ENCODE measurements at places on chromosomes 1 and 21.

- no peak for DNase-seq
These were observed 37.6 kb downstream of the PRKCZ start for GRCh38 chr1:2087766-2088165.

DNA sequence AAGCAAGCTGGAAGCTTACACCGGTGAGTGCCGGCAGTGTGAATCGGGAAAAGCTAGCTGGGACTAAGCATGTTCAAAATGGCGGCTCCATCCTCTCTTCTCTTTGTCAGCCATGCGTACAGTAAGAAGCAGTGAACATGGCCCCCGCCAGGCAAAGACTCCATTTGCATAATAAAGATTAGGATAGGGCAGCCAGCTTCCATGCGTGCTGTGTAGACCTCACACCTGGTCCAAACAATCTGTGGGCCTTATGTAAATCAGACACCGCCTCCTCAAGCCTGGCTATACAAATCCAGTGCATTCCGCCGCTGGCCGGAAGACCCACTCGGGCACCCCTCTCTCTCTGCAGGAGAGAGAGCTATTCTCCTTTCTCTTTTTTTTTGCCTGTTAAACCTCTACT, 150.3 kb downstream of the TIAM1 start:
- no peak for DNase-seq

DNA sequence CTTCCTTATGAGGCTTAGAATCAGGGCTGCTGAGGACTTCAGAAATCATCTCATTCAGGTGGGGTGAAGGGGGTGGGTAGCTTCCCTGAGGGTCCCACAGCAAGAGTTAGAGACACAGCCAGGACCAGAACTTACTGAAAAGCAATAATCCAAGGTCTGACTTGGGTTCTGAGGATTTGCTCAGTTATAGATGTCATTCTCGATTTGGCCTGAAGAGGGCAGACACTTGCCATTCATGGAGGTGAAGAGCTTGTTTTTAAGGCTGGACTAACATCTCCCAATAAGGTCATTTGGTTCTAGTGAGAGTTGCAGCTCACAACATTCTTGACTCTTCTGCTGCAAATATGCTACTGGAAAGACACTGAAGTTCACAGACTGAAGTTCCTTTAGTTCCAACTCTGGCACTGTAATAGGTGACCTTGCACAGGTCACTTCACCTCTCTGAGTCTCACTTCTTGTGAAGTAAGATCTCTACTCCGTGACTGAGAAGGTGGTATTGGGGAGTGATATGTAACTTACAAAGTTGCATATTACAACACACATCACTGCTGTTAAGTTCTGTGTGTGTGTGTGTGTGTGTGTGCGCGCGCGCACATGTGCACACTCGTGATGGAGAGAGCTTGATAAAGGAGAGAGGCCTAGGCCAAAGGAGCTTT, 69.8 kb upstream of the DIRAS3 start:
- peak; percentile 7 for DNase-seq

GRCh38 chr1:175479521-175480342, 263.7 kb downstream of the TNR start:
- DNase-seq, result no peak

- no peak for DNase-seq
These were observed 245.4 kb downstream of the TNR start for GRCh38 chr1:175498002-175498401.

DNA sequence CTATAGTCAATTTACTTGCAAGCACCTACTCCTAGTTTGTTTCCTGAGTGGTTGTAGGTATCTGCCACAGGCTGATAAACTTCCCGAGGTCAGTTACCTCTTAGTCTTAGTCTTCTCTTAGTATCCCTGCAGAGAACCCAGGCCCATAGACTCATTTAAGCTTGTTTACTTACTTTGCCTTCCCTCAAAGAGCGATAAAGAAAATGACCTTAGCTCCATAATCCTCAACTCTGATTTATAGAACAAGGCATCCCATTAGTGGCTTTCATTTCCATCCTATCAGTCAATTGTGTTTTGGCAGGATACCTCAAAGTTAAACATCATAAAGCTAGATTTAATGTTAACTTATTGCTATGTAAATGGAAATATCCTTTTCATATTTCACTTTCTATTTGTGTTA, 119.7 kb downstream of the UCHL5 start:
- no peak for DNase-seq

- DNase-seq, result no peak
These were observed 184.2 kb downstream of the ETS2 start for GRCh38 chr21:38989745-38990423.

- no peak for DNase-seq
These were observed 147.2 kb downstream of the CRB1 start for GRCh38 chr1:197415221-197415620.

GRCh38 chr1:25051906-25052305, 121.8 kb upstream of the RUNX3 start:
- DNase-seq, result no peak

GRCh38 chr1:31485166-31485565, 72.2 kb downstream of the SERINC2 start:
- no peak for DNase-seq

GRCh38 chr1:214838351-214838750, 235.4 kb downstream of the CENPF start:
- DNase-seq, result no peak

GRCh38 chr1:151995774-151996173, 2.1 kb upstream of the S100A10 start:
- DNase-seq, result no peak

- DNase-seq, result no peak
These were observed 22.4 kb upstream of the PPM1J start for GRCh38 chr1:112737573-112737972.

- DNase-seq, result no peak
These were observed 14.0 kb downstream of the NR5A2 start for GRCh38 chr1:200041337-200042118.

GRCh38 chr1:50422946-50423669, at the start of gene DMRTA2:
Gene DMRTA2 (minus strand): TSS chr1:50423443. CDS start chr1:50421536, 1,907 bp downstream.
- no peak for DNase-seq

GRCh38 chr1:2602866-2603520, 16.4 kb downstream of the PRXL2B start:
- no peak for DNase-seq

DNA sequence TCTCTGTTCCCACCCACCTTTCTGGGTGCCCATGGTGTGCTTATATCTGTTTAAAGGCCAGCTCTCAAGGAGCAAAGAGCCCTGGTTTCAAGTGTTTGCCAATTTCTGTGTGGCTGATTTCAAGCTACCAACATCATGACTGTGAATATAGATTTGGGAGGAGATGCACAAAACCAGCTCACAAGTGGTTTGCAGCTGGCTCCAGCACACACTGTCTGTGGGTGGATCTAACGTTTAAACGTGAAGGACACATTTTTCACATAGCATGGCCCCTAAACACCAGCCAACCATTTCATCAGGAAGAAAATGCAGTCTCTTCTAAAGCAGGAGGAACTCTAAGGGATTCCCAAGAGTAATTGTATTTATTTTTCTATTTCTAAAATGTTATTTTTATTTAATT, 65.2 kb downstream of the FCRL5 start:
- no peak for DNase-seq

GRCh38 chr1:119373465-119373864, 4.9 kb downstream of the HAO2 start:
- no peak for DNase-seq

GRCh38 chr1:174998569-174999215, 1.1 kb upstream of the CACYBP start:
- peak; percentile 21 for DNase-seq

DNA sequence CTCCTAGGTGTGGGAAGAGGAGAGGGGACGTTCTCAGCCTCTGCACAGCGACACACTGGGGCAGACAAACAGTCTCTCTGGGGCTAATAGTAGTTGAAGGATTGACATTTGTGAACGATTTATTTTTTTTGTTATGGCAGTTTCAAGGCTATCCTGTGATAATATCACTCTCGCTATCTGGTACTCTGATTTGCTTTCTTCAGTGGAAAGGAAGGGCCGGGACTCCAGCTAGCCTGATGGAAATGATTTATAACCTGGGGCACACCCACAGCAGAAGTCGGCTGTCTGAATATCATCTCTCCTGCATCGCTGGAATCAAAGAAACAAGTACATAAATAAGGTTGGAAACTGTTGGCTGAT, 122.7 kb downstream of the KCNN3 start:
- DNase-seq, result no peak

- DNase-seq, result no peak
These were observed 103.6 kb downstream of the SPAG17 start for GRCh38 chr1:118081387-118081786.

DNA sequence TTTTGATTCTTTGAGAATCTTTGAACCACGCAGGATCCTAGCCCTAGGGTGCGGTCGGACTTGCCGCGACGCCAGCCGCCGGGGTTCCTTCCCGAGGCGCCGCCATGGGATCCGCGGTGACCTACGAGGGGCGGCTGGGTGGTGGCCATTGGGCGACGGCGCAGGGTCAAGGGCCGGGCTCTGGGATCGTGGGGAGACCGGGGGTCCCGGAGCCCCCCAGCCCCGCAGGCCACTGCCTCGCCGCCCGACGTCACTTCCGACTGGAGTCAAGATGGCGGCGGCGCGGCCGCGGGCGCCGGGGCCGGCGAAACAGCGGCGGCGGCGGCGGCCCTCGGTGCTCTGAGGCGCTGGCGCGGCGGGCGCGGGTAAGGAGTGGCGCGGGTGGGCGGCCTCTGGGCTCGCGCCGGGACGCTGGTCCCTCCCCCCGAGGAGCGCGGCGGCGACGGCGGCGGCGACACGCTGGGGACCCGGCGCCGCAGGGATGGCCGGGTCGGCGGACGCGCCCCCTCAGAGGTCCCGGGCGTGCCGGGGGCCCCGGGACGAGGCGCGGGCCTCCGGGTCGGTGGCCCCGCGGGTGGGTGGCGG, at the start of gene PRDM2:
TSS of gene PRDM2 (plus strand) at position 253 of the 585 bp plus-strand sequence. CDS start 15,418 bp downstream, outside the sequence.
- peak; percentile 34 for DNase-seq

- DNase-seq, result no peak
These were observed 57.7 kb downstream of the PRDM2 start for GRCh38 chr1:13757693-13758092.

DNA sequence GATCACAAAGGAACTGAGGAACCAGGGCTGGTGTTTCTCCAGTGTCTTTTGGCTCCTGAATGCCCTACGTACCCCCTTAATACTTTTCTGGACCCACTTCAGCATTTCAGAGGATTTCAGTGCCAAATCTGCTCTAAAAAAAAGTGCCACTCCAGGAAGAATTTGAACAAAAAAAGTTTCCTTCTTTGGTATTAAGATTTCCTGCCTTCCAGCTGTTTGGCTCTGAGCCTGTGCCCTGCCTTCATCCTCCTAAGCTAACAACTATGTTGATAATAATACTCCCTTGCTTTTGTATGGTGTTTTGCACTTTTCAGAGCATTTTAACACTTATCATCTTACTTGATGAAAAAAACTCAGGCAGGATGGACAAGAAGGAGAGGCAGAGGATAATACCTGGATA, 11.0 kb upstream of the RIMS3 start:
- DNase-seq, result no peak

DNA sequence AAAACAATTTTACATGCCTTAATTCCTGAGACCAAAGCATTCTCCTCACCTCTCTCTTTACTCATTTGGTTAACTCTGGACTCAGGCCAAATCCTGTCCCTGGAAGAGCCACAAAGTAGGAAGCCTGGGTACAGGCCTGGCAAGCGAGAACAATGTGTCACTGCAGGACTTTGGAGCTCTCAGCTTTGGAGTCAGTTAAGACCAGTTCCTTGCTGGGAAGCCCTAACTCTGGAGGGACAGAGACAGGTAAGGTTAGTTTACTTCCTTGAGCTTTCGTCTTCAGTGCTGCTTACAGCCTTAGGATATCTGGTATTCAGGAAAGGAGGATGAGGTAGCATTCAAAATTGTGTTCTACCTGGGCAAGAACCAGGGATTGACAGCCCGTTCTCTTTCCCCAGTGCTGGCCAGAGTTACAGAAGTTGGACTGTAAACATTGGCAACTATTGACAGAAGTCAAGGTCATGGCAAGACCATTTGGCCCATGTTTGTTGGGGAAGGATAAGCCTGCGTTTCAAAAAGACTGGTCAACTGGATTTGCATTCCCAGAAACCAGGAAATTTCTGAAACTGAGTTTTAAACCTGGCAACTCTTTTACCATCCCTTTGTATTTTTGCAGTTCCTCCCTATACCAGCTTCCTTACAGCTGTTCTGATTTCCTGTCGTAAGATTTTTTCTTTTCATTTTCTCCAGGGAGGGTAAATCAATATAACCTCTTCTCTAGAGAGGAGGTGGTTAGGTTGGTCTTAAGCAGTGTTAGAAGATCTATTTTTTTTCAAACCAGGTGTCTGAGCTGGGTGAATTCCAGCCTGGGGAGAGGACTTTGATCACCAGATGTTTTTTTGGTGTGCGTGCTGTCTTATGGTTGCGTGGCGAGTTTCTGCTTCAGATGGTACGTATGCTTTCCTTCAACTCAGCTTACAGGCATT, at the start of gene C4BPB:
TSS of gene C4BPB (plus strand) at position 160 of the 926 bp plus-strand sequence. CDS start at position 832, 672 bp downstream.
- DNase-seq, result no peak

DNA sequence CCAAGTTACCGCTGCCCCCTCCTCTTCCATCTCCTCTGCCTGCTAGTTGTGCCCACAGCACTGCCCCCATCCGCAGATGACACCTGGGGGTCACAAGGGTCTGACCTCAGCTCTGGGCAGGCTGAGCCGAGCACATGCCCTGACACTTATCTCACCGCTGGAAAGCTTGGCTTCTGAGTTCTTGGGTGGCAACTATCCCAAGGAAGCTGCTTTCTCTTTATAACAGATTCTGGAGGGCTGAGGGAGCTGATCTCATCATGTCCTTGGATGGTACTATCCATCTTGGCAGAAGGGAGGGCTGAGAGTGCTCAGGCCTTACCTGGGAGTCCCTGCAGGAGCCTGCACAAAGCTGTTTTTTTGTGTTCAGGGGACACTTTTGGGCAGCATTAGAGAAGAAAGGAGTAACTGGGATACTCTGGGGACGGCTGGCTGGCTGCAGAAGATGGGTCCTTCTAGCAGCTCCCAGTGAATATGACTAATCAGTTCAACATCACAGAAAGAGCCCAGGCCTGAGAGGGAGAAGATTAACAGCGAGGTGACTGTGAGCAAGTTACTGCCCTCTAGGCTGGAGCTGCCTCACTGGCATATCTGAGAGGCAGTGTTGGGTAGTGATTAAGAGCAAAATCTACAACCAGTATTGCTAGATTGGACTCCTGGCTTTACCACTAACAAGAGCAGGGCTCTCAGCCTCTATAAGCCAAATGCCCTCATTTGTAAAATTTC, 71.6 kb downstream of the PLXNA2 start:
- no peak for DNase-seq

- DNase-seq, result no peak
These were observed 93.8 kb downstream of the SYT2 start for GRCh38 chr1:202616355-202616915.

GRCh38 chr1:224872832-224873433, 56.5 kb upstream of the DNAH14 start:
- DNase-seq, result no peak

All from activated T-cell treated with anti-CD3 and anti-CD28 coated beads for 4 hours (primary cell).